ENCODE measurements at places on chromosomes 2 and 18.

- DNase-seq, result no peak
Measured at GRCh38 chr2:145305889-145306288, 786.0 kb upstream of the ZEB2 start.

DNA sequence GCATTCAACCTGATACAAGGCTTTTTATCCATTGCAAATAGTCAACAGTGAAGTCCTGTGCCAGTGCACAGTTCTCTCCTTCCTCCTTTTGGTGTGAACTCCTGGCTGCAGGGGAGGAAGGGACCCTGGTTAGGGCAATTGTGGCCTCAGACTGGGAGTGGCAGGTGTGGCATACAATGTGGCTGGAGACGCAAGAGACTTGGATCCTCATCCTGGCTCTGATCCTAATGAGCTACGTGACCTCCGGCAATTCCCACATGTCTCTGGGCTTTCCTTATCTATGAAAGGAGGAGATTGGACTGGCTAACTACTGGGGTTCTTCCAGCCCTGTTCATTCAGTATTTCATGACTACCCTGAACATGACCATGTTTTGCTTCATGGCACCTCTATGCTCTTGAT lies 10.5 kb upstream of the IL1A start:
- no peak for DNase-seq

DNA sequence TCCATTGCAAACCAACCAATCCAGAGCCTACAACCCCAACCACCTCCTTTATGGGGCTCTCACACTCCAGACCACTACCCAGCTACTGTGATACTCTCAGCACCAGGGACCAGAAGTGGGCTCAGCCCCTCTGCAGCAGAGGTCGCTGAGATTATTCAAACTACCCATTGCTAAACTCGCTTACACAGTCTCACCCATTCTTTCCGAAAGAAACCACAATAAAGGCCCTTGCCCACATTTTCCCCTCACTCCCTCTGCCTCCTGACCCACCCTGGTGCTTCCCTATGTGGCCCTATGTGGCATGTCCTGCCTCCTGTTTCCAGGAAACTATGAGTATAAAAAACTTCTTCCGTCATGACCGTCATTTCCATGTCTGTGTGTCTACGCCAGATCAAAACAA lies 10.7 kb downstream of the TEX51 start:
- DNase-seq, result no peak

DNA sequence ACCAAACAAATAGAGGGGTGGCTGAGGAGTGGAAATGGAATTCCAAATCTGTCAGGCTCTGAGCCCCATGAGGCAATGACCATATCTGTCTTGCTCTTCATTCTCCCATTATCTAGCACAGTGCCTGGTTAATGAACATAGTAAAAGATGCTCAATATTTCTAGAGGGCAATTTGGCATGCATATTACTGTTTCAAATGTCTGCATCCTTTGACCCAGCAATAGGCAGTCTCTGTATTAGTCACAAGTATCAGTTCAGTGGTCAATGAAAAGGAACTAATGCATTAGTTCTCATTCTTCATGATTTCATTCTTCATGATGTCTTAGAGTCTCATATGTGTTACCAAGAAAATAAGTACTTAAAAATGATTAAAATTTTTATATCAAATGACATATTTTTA lies 28.4 kb upstream of the MALL start:
- DNase-seq, result no peak

GRCh38 chr2:135424849-135425248 lies 106.2 kb downstream of the ZRANB3 start:
- no peak for DNase-seq

DNA sequence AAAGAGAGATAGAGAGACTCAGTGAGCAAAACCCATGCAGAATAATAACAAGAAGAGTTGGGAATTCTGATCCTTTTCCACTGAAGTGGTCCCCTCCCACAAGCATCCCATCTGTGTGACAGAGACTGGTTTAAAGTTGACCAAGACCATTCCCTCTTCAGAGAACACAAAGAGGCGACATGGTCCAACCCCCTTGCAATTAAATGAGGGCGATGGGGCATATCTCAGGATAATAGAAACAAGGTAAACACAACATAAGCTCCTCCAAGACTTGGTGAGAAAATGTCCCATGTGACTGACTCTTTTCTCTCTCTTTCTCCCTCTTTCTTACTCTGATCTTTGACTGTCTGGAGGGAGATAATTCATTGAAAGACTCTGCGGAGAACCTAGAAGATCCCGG lies 526.7 kb downstream of the SOX11 start:
- no peak for DNase-seq
